ENCODE measurements at places on chromosomes 1 and 21.

- no peak for DNase-seq
Observed at GRCh38 chr1:33931111-33931475, 67.2 kb downstream of the HMGB4 start.

DNA sequence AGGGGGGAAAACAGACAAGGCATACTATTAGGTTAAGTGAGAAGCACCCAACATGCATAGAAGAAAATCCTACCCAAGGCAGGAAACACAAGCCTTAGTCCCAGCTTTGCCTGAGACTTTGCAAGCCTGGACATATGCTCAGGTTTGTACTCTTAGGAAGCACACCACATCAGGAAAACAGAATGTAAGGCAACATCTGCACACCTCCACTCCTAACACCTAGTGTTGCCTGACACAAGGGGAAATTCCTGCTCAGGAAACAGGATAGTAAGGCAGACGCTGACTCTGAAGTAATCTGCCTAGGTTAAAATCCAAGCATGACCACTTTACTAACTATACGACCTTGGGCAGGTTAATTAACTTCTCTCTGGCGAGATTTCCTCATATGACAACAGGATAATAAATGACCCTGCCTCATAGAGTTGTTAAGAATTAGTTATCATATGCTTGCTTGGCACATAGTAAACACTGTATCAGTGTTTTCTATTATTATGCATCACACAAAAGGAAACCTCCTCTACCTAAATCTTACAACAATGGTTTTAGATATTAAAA, 119.8 kb downstream of the ZZZ3 start:
- DNase-seq = no peak

- no peak for DNase-seq
Observed at GRCh38 chr1:74767490-74767889, 34.5 kb downstream of the TYW3 start.

GRCh38 chr1:117674521-117675400, 68.9 kb downstream of the TENT5C start:
- DNase-seq = no peak

- no peak for DNase-seq
Observed at GRCh38 chr21:38810034-38810825, 4.5 kb downstream of the ETS2 start.

GRCh38 chr21:42406201-42406621, 2.5 kb downstream of the UBASH3A start:
- no peak for DNase-seq

GRCh38 chr1:156097499-156098178, 15.4 kb upstream of the MEX3A start:
- DNase-seq = no peak

GRCh38 chr1:50605186-50605875, 182.1 kb upstream of the DMRTA2 start:
- peak; percentile 24 for DNase-seq

GRCh38 chr1:3907031-3907534, 7.0 kb upstream of the C1orf174 start:
- no peak for DNase-seq

DNA sequence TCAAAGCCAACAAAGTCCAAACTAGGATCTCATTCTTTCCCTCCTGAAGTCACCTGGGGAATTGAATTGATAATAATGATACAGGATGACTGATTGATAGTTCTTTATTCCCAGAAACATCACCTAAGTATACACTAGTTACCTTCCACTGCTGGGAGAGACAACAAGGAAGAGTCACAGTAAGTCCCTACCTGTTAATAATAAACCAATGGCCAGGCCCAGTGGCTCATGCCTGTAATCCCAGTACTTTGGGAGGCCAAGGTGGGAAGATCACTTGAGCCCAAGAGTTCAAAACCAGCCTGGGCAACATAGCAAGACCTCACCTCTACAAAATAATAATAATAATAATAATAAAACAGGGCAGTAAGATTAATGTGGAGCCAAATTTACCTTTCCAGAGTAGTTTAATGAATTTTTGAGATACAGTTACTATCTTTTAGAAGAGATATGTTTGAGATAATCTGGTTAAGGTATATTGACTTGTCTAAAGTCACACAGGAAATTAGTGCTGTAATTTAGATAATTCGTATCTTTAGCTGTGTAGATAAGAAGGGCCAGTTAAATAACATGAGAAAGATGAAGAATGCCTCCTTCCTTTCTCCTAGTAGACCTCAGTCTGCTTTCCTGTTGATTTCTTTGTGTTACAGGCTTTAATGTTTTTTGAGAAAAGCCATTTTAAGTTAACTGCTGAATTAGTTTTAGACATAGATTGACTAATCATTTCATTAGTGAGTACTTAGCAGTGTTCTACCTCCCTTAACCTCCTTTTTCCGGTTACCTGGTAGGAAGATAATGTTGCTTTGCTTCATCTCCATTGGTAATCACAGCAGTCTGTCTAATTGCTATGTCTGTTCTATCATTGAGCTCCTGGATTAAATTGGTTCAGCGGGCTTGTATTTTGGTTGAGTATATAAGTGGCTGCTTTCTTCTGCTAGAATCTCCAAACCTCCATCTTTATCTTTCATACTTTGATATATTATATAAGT, 22.0 kb downstream of the SMAP2 start:
- DNase-seq = no peak

- DNase-seq = no peak
Observed at GRCh38 chr1:98651116-98651632, 10.3 kb upstream of the SNX7 start.

DNA sequence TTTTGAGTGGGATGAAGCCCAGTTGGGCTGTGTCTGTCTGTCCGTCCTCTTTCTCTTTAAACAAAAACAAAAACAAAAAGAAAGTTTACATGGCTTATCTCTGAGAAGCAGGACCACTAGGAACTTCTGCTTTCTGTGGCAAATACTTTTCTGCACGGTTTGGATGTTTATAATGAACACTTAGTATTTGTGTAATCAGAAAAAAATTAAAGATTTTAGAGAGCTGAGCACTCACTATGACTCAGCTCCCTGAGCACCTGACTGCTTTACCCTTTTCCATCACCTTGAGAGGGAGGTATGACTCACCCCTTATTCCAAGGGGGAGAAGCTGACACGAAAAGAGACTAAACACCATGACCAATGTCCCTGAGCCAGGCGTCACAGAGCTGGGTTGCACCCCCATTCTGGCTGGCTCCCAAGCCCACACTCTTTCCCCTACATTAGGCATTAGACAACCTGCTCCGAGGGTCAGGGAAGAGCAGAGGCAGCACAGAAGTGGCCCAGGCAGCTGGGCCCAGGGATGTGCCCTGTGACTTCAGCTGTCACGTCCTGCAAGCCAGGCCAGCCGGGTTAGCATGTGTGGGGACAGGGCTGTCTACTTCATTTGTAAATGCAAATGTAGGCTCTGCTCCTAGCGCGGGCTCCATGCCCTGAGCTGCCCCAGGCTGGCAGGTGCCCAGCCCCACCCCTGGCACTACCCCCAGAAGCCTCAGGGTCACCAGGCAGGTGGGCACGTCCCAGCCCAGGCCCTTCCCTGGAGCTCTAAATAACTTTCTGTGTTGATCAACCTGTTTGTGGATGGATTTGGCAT, 30.4 kb downstream of the RAP1GAP start:
- no peak for DNase-seq

DNA sequence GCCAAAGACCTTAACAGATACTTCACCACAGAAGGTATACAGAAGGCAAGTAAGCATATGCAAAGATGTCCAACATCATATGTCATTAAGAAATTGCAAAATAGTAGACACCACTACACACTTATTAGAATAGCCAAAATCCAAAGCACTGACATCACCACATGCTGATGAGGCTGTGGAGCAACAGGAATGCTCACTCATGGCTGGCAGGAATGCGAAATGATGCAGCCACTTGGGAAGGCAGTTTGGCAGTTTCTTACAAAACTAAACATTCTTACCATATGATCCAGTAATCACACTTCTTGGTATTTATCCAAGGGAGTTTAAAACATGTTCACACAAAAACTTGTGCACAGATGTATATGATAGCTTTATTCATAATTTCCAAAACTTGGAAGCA, 261.2 kb upstream of the AJAP1 start:
- DNase-seq = no peak

GRCh38 chr1:236033336-236033735, 31.6 kb downstream of the NID1 start:
- DNase-seq = no peak

DNA sequence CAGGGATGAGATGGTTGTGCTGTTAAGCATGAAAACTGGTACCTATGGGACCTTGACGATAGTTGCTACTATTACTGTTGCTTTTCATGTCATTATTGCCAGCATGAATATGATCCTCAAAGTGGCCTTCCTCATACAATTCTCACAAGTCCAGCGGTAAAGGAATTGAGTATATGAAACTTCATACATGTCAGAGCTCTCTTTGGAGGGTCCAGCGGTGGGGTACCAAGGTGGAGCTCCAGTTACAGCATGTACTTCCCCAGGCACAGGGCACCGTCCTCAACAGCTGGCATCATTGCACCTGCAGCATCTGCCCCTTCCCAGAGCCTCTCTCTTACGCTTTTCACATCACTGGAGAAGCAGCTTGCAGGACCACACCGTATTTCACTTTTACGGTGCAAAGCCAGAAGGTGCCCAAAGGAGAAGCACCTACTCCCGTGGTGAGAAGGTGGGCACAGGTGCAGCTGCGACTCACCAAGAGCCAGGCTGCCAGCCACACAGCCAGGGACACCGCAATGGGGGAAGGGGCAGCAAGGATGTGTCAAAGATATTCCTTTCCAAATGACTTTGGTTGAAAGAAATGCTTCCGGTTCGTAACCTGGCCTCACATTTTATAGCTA, 166.4 kb upstream of the IRF2BP2 start:
- no peak for DNase-seq

DNA sequence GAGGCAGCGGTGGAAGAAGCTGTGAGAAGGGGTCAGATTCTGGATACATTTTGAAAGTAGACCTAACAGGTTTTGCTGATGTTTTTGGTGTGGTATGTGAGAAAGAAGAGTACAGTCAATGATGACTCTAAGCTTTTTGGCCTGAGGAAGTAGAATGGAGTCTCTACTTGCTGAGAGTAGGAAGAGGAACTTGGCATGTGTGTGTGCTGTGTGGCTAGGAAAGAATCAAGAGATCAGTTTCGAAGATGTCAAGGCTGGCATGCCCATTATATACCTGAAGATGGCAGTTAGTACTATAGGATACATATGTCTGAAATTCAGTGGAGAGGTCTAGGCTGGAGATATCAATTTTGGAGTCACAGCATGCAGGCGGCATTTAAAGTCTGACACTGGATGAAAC, 64.4 kb downstream of the MAB21L3 start:
- DNase-seq = no peak

GRCh38 chr1:82901118-82901517, 1097.8 kb downstream of the TTLL7 start:
- DNase-seq = no peak

GRCh38 chr1:26701266-26701994, 5.6 kb downstream of the ARID1A start:
- DNase-seq = no peak

DNA sequence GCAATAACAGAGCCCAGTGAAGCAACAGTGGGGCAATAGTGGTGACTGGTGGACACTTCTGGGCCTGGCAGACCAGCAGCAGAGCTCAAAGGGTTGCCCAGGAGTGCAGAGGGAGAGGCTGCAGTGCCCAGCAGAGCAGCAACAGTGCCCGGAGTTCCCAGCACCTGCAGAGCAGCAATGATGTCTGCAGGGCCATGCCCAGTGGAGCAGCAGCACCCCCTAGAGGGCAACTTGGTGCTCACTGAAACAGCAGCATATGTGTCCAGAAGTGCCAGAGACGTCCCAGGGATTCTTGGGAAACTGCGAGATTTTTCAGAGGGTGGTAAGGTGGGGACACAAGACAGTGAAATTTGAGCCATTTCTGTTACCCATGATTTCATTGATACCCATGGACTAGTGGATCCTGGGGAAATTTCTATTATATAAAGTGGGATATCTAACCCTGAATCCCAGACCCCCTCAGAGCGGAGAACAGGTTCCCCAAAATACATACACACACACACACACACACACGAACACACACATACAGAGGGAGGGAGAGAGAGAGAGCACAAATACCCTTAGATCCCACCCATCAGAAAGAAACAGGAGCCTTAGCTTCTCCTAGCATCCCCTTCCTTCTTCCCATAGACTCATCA, 156.9 kb upstream of the GJB5 start:
- DNase-seq = no peak

- no peak for DNase-seq
Observed at GRCh38 chr1:48222501-48223242, at the start of gene SLC5A9. Gene SLC5A9, plus strand, starts transcription at chr1:48222716. Its CDS starts 21 bp downstream, at chr1:48222737.

DNA sequence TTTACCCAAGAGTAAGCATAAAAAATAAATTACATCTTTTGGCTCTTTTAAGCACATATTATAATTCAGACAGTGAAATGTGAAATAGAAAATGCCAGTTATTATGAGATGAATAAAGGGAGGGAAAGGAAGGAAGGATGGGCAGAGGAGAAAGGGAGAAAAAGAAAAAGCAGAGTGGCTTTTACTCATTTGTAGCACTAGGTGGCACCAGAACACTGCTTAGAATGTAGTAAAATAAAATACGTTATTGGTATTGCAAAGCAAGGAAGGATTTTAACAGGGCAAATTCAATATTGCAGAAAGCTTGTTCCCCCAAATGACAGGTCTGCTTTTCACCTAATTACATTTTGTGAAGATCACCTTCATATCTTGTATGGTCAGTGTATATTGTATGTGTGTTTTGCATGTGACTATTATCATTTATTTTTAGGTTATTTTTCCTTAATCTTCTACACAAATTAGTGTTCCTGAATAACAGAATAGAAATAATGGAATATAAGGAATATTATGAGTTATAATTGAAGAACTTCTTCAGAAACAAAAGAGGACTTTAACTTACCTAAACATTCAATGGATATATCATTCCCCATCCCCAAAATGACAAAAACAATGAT, 9.1 kb upstream of the PCNX2 start:
- DNase-seq = peak; percentile 15

GRCh38 chr1:64060611-64061302, 142.7 kb upstream of the UBE2U start:
- peak; percentile 47 for DNase-seq

DNA sequence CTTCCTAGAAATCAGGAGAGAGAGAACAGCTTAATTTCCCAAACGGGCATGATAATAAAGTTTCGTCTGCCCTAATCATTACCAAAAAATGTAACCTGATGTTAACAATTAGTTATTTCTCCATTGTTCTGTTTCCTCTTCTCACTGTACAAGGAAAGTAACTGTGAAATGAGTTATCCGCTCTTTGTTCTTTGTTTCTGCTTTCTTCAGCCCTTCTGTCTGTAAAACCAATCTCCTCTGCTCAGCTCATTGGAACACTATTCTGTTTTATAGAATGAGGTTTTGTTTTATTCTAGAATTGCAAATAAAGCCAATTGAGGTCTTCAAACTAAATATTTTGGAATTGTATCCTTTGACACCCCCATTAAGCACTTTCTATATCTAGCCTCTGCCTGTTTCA, 8.8 kb upstream of the THEM4 start:
- no peak for DNase-seq

Measured in DMS 273 treated with DMSO at 0.1 percent for 48 hours (cell line).